NCI-H524 (cell line): ENCODE measurements at places on chromosomes 5 and 9.

DNA sequence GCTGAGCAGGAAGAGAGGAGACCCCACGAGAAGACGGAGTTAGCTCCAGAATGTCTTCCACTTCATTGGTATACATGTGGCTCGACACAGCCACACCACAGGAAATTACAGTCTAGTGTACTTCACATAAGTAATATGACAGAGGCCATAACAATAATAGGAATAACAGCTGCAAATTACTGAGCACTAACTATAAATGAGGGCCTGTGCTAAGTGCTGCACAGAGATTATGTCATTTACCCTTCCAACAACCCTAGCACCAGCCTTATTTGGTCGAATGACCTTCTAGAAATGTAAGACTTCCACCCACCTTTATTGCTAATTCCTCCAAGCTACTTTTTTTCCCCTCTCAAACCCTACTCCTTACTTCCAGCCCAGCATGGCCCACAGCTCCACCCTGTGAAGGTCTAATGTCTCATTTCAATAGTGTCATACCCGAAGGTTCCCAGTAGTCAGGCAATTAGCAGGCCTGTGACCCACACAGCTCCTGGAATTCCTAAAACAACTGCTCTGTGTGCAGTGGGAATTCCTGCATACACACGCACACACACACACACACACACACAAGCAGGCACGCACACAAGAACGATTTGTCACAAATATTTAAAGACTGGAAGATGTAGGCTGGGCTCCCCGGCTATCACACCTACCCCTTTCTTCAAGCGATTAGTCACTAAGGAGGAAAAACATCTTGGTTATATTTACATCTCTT, 134.5 kb downstream of the FRMD3 start:
- no peak for DNase-seq

DNA sequence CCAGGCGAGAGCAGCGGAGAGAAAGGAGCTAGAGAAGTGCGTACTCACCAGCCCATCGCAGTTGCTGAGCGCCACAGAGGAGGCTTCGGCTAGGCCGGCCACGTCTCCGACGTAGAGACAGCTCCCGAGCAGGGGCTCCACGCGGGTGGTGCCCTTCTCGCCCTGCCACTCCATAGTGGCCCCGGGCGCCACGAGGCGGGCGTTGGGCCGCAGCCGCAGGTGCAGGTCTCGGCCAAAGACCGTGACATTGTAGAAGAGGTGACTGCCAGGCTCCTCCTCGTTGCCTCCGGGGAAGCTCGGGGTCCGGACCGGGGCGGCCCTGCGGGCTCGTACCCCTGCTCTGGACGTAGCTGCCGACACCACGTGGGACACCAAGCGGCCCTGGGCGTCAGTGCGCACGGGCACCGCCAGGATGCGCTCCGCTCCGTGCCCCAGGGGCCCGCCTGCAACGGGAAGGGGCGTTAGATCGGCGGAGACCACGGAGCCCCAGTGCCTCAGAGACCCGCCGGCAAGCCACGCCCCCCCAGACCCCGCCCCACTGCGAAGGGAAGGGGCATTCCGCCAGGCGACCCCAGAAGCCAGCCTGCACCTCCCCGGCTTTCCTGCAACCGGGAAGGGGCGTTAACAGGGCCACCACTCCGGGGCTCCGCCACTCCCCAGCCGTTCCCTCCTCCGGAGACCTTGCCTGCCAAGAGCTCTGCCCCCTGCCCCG, 1.4 kb downstream of the ADAMTS2 start:
- DNase-seq, result peak; percentile 41

GRCh38 chr9:136142414-136142796, 23.7 kb upstream of the TMEM250 start:
- no peak for DNase-seq

DNA sequence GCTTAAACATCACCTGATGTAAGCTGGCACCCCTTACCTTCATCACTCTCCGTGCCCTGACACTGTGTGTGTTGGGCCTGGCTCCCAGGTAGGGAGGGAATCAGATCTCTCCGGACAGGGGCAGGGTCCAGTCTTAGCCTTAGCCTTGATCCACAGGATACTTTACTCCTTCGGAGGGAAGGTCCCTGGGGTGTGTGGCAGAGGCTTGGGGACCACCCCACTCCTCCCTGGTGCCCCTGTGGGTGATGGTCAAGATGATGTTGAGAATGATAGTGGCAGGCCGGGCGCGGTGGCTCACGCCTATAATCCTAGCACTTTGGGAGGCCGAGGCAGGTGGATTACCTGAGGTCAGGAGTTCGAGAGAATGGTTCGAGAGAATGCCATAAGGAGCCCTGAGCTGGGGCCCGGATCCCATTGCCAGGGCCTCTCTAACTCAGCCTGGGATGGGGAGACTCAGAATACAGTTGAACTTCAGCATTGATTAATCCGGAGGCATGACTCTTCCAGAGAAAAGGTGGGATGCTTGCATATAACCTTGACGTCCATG, 269.5 kb downstream of the HSPA4 start:
- DNase-seq, result no peak

GRCh38 chr9:318646-319045, 104.0 kb downstream of the DOCK8 start:
- DNase-seq, result no peak

GRCh38 chr5:80117446-80117845, 82.3 kb downstream of the THBS4 start:
- DNase-seq, result no peak

DNA sequence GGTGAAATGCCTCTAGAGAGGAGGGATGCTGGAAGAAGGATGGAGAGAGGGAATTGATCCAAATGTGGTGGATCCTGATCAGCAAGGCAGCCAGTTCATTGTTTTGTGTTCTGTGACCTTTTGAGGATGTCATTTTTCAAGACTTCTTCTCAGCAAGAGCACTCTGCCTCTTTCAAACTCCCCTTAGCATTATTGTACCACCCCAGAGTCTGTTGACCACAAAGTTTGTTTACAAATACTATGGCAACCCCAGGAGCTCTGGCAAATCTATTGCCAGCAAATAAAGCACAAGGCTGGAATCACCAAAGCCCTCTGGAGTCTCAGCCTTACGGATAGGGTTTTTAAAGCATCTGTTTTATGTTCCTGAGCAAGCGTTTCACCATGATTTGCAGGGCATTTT, 76.2 kb upstream of the SLC1A3 start:
- no peak for DNase-seq

GRCh38 chr9:36314740-36315139, 56.5 kb upstream of the GNE start:
- DNase-seq, result no peak

- DNase-seq, result no peak
These were observed 162.6 kb downstream of the TAF11L14 start for GRCh38 chr5:17796757-17797396.

- DNase-seq, result no peak
These were observed 45.3 kb upstream of the FOXE1 start for GRCh38 chr9:97807681-97808080.

DNA sequence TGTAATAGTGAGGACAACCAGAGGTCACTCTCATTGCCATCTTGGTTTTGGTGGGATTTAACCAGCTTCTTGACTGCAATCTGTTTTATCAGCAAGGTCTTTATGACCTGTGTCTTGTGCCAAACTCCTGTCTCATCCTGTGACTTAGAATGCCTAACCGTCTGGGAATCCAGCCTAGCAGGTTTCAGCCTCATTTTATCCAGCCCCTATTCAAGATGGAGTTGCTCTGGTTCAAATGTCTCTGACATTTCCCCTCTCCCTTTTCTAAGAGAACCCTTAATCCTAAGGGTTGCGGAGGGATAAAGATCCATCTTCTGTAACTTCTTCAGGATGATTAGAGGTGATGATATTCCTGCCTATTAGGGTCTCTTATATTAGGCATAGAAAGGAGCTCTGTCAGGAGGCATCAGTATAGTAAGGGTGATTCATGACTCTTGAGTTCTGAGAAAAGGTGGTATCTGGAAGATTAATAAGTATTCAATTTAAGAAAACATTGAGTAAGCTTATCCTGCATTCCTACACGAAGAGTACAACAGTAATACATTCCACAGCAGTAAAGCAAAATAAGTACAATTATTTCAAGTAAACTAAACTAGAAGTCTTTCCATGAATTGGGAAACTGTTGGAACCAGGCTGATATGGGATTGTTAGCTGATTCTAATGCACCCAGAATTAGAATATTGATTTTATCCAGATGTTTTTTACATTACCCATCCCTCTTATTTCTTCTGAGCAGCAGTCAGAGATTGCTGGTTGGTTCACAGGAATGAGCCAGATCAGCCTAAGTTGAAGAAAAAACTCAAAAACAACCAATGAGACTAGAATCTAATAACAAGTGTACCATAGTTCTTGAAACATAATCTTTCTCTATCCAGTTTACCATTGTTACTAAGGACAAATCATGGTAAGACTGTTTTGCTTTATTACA, 39.9 kb downstream of the SHC3 start:
- no peak for DNase-seq

- DNase-seq, result no peak
These were observed 220.2 kb upstream of the DMRT1 start for GRCh38 chr9:621201-621855.

- no peak for DNase-seq
These were observed 138.9 kb downstream of the NTRK2 start for GRCh38 chr9:84808416-84808815.

DNA sequence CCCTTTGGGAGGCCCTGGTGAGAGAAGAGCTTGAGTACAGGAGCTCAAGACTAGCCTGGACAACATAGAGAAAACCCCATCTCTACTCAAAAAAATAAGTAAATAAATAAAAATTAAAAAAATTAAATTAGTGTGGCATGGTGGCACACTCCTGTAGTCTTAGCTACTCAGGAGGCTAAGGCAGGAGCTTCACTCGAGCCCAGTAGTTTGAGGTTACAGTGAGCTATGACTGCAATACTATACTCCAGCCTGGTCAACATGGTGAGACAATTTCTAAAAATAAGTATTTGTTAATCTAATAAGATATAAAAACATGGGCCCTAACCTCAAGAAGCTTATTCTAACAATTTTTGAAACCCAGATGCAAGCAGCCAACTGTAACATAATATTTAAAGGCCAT, 7.6 kb downstream of the RNF38 start:
- no peak for DNase-seq

DNA sequence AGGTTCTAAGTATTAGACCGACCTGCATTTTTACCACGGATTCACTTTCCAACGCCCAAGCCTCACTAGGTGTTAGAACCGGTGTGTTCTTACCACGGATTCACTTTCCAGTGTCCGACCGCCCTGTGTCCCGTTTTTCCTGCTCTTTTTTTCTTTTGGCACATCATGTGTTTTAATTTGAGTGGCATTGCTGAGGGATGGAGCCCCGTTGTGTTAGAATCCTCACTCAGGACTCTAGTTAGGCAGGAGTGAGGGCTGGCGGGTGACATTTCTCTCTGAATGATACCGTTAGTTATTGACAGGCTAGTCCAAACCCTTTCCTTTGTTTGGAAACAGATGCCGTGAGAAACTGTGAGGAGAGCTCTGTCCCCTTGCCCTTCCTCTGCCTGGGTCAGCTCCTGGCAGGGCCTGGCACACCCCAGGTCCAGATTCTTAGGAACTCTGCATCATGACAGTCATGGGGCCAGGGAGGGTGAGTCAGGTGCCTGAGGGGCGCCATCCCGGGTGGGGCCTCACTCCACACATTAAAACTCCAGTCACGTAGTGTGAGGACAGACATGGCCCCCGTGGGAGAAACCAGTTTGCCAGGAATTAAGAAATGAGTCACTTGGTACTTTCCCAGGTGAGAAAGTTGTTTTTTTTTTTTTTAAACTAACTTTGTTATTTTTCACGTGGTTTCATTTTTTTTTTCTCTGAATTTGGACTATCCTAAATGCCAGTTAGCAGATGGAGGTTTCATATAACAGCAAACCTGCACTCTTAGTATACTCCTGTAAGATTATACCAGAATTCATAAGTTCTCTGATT, 15.8 kb downstream of the EXOC3 start:
- no peak for DNase-seq

DNA sequence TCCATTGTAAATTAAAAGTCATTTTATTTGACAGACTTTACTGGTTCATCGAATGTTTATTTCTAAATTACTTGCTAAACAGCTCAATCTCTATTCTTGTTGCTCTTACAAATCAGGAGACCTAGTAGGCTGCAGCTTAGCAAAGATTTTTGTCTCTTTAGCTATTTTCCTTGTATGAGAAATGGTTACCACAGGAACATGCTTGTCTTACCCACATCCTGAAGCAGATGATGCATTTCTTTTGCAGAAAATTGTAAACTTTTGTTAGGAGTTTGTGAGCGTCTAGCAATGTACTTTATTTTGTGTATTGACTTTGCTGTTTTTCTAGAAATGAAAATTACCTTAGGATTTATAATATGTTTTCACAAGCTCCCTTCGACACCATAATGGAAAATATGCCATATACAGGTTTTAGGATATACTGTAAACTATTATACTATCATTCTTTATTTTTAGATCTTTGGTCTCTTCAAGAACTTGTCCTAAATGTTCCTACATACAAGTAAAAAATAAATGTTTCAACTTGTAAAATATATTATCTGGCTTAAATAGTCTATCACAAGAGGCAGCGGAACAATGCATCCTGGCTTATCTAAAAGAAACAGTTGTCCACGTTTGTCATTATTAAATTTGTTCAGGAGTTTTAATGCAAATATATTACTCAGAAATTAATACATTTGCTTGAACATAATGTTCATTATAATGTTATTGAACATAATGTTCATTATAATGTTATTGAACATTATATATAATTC, 54.1 kb downstream of the SPEF2 start:
- no peak for DNase-seq

DNA sequence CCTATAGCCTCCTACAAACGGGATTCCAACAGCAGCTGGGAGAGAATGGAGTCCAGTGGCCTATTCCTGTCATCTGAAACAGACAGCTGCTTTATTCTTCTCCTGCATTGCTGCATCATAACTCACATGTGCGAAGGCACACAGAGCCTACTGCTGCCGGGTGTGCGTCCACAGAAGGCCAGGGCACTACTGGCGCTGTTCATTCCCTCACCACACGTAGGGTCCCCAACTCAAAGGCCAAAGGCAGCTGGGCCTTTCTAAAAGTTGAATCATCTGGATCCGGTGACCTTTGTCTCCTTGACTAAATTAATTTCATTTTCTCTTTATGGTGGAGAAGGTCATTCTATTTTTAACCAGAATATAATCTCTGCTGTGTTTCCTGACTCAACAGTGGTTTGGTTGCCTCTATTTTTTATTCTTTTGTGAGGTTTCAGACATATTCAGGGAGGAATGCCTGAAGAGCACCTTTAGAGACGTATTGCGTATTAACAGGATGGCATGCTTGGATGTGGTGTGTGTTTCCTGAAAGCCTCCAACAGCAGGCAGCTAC, 10.8 kb upstream of the SPATA24 start:
- DNase-seq, result no peak

DNA sequence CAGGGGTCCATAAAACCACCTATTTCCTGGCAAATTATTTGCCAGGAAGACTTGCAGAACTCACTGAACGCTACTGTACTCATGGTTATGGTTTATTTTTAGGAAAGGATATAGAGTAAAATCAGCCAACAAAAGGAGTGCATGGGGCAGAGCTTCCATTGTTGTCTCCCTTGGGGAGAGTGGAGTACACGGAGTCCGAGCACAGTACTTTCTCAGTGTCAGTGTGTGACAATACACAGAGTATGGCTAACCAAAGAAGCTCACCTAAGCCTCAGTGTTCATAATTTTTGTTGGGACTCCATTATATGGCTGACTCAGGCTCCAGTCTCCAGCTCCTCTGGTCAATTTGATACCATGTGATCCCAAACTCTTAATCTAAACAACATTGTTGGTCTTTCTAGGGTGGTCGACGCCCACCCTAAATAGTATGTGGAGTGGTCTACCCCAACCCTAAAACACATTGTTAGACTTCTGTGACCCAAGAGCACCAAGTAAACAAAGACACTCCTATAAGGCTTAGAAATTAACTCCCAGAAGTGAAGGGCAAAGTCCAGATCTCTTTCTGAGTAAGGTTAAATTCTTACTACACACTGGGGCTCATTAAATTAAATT, 74.9 kb downstream of the SLC44A1 start:
- DNase-seq, result no peak

- no peak for DNase-seq
These were observed 191.2 kb downstream of the PAX5 start for GRCh38 chr9:36842560-36843530.
